LNCaP clone FGC (cell line): ENCODE measurements at places on chromosomes 4 and X.

- DNase-seq, result no peak
These were observed 262.8 kb downstream of the PRDM5 start for GRCh38 chr4:120659616-120660170.

DNA sequence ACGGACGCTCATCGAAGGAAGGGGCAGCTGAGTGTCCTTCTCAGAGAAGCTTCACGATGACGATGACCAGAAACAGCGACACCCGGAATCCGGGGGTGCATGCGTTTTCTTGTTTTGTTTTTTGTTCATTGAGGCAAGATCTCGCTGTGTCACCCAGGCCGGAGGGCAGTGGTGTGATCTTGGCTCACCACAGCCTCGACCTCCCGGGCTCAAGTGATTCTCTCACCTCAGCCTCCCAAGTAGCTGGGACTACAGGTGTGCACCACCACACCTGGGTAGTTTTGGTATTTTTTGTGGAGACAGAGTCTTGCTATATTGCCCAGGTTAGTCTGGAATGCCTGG is 19.8 kb downstream of the DGKQ start:
- DNase-seq, result no peak

DNA sequence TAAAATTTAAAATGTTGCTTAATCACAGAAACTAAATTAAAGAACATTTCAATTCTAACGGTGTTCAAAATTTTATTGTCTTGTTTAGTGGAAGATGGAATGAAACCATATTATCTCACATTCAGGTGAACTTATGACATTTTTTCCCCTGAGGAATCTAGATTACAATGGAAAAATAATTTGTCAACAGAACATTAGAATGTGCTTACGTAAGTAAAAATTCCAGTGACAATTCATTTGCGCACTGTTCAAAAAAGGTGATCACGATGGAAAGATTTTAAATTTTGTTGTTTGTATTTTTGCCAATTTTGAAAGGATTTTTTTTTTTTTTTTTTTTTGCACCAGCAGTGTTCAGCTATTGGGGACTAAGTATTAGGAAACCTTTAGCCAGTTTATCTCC is 23.3 kb upstream of the SORBS2 start:
- no peak for DNase-seq

DNA sequence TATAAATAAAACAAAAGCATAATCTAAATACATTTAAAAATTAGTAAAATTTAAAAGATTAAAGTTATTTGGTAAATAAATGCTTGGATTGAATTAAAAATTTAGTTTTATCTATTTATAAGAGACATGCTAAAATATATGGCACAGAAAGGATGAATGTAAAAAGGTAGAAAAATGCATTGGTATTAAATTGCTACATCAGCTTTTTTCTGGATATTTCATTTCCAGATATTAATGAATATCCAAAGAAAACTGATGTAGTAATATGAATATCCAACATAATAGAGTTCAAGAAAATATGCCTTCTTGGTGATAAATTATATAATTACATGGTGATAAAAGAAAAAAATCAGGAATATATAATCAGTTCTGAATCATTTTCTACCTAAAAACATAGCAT is 1743.9 kb downstream of the RPA4 start:
- no peak for DNase-seq
